Suppressor macrophage treated with lipopolysaccharide for 4 hours (primary cell): ENCODE measurements at places on chromosomes 2 and 18.

DNA sequence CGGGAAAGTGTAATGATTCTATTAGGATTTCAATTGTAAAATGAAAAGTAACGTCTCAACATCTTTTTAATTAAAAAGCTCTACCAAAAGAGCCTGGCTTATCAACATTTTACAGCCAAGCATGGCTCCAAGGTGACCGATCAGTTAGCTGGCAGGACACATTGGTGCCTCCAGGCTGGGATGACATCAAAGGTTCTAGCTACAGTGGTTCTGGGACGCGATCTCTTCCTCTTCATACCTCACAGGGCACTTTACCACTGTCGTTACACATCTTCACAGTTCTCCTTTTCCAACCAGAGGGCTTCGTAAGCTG is 693 bp downstream of the ORC2 start:
- no peak for DNase-seq

GRCh38 chr2:109998-110397 is 63.7 kb upstream of the FAM110C start:
- DNase-seq: no peak

DNA sequence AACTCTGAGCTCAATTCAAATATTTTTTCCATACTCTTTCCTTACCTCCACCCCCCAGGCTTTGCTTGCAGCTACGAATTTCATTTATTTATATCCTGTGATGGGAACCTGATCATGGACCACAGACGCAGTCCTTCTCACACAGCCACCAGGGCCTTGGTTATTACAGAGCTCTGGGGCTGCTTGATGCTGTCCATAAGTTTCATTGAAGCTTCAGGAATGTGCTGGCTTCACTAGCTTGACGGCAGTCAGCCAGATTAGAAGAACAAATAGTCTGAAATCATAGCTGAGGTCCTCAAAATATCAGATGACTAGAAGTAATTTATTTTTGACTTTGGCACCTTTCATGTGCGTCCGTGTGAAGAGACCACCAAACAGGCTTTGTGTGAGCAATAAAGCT is 104.9 kb downstream of the VWA3B start:
- DNase-seq: no peak

- no peak for DNase-seq
Measured at GRCh38 chr2:37316181-37316580, 8.5 kb downstream of the PRKD3 start.

DNA sequence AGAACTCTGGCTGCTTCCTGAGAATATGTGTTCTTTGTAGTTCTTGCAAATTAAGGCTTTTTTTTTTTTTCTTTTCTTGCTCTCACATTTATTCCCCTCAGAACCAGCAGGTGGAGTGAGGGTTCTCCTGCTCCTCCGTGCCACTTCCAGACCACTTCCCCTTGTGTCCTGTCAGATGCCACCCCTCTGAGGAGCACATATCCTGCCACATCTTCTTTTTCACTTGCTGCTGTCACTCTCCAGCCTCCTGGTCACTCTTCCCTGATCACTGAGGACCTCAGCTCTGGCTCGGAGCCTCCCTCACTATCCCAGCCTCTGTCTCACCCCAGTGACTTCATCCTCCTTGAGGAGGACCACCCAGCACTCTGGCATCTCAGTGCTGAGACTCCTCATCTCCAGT is 100.5 kb downstream of the TACR1 start:
- peak; percentile 29 for DNase-seq

DNA sequence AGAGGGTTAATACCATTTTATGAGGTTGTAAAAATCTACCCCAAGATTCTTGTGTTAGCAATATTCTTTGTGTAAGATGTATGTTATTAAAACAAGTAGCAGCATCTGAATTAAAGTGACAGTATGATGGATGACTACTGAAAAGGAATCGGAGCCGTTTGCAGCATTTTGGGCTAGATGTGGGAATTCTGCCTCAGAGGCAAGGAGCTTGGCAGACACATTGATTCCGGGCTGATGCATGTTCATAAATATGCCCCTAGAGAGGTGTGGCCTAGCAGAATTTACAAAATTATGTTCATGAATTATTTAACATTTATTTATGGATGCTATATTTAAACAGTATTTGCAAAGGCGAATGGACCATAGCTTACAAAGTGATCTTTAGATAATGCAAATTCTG is 389.0 kb upstream of the ETAA1 start:
- DNase-seq: no peak

DNA sequence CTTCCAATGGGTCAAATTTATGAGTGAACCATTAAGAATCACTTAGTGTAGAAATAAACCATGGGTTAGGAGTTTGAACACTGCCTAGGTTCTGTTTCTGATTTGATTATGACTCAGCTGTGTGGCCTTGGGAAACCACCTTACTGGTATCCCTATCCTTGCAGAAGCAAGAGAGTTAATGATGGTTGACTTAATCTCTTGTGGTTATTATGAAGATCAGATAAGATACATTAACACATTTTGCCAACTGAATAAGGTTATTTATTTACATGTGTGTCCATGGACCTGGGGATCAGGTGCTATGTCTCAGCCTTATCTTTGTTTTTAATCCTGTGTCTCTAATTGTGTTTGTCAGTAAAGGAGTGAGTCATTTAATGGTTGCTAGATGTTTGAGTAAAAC is 5.4 kb upstream of the KCNJ13 start:
- peak; percentile 67 for DNase-seq

GRCh38 chr2:52429171-52429570 is 1338.4 kb upstream of the CHAC2 start:
- DNase-seq: no peak

GRCh38 chr2:171475979-171476378 is 42.0 kb downstream of the DCAF17 start:
- DNase-seq: no peak
